ENCODE measurements at places on chromosomes 1 and 21.

DNA sequence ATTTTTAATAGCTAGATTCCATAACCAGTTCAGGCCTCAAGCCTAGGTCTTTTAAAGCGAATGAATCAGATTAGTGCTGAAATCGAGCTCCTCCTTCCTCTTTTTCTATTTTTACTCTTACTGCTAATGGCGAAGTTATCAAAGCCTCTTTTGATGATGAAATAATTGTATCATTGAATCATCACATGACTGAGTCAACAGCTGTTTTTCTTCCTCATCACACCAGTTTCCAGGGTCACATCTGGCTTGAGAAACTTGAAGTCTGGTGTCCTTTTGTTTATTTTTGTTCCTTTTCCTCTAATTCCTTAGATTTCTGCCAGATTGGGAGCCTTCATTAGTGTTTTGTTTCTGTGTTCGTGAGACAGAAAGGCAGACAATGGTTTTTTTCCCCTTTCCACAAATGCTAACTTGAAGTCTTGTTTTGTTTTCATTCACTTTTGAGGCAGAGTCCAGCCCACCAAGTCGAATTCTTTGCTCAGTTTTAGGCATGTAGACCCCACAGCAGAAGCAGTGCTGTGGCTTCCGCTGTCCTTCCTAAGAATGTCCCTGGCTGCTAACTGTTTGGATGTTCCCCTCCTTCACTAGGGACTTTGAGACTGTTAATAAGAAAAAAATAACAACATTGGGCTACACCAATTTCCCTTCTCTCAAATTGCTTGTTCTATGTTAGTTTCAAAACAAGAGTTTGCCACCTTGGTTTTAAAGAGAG, 51.9 kb upstream of the FMOD start:
- DNase-seq: no peak

GRCh38 chr1:59126366-59126765, 170.5 kb upstream of the FGGY start:
- DNase-seq: no peak

- no peak for DNase-seq
Measured at GRCh38 chr1:173507205-173507846, 30.2 kb downstream of the PRDX6 start.

DNA sequence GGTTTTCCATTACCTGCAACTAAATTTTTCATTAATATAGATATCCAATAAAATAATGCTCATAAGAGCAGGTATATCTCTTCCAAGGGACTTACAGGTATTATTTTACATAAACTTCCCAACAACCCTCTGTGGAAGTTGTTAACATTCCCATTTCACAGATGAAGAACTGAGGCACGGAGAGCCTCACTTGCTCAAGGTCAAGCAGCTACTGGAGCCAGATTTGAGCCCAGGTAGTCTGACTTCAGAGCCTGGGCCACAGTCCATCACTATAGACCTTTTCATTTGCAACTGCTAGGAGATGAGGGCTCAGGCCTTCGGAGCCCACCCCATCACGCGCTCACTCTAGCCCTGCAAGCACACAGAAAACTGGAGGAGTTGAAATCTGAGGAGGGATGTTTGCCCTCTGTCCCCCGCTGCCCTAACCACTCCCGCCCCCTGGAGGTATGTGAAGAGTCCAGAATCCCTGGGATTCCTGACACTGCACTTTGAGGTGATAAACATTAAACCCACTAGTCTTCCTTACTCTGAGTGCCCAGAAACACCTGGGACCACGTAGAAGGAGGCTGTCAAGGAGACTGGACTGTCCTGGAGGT, 11.7 kb upstream of the ALPL start:
- peak; percentile 69 for DNase-seq

- DNase-seq: no peak
Measured at GRCh38 chr1:199723250-199723956, 304.1 kb upstream of the NR5A2 start.

DNA sequence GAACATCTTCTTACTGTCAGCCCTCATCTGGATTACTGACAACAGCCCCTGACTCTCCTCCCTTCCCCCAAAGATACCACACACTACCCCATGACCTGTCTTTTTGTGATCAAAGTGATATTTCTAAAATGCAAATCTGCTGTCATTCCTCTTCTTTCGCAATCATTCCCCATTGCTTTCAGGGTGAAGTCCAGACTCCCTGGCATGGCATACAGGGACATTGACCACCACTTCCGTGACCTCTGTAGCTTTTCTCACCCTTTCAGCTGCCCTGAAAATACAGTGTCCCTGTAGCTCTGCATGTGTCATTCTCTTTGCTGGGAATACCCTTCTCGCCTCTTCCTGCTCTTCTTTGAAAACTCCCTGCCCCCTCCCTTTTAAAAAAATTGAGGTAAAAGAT, 4.1 kb downstream of the SERINC2 start:
- DNase-seq: no peak

DNA sequence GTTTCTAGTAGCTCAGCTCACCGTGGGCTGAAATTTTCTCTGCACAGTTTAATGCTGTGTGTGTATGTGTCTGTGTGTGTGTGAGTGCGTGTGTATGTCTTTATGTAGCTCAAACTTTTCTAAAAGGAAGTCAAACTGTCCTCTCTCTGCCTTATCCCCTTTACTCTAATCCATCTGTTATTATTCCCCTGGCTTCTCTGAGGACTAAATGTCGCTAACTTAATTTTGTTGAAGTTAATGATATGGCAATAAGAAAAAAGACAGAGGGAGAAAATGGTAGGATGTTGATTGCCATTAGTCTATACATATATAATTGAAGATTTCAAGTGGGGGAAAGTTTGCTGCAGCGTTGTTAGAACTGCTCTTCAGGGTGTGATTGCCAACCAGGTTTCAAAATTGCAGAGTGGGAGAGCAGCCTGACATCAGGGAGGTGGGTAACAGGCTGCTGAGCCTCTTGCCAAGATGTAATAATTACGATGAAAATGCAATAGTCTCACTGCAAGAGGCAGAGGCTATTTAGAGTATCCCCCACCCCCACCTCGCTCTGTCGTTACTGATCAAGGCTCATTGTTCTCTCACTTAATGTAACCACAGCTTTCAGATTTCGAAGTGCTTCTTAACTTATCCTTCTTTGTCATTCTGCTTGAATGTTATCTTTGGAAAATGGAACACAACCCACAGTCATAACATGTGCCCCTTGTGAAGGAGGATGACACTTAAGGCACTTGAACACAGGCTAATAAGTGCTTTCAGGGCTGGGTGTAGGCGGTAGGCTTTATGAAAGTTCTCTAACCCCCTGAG, 559.0 kb upstream of the PLXNA2 start:
- no peak for DNase-seq

- DNase-seq: no peak
Measured at GRCh38 chr1:221839782-221840395, 98.0 kb upstream of the DUSP10 start.

GRCh38 chr1:201313086-201313485, 29.8 kb downstream of the PKP1 start:
- no peak for DNase-seq

DNA sequence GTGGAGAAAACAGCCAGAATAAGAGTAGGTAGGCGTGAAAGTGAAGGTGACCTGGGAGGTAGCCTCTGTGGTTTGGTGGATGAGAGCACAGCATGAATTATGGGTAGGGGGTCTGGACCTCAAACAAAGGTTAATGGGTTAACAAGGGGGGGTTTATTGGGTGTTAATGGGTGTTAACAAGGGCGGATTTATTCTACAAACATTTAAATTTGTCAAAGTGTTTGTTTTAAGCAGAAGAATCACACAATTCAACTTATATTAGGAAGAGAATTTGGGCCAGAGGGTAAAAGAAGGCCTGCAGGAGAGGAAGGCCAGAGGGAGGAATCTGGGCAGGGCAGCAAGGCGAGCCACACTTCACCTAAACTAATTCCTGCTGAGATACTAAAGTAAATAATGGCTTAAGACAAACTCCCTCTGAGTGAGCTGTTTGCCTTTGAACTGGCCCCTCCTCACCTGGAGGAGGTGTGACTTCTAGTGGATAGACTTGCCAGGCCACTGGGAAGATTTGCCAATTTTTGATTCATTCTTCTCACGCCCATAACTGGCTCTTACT, 191.7 kb downstream of the GIPC2 start:
- no peak for DNase-seq

- DNase-seq: no peak
Measured at GRCh38 chr1:198623752-198624647, 14.8 kb upstream of the PTPRC start.

- DNase-seq: no peak
Measured at GRCh38 chr1:39434797-39435395, 56.5 kb upstream of the BMP8A start.

GRCh38 chr1:11458811-11459275, 20.1 kb upstream of the DISP3 start:
- no peak for DNase-seq

DNA sequence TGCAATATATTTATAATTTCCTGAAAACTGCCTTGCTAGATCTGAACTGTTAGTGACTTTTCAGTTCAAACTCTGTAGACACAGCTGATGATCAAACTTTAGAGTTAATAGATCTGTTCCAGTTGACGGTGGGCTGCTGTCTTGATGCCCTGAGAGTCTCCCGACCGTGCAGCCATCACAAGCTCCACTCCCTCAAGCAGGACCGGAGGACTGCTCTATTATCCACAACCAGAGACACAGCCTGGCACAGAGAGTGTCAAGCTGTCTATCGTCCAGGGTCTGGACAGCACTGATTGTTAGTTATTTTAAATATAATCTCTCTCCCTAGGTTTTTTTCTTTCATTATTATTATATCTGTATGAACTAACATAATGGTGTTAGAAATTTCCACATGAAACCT, 8.0 kb downstream of the CHODL start:
- no peak for DNase-seq

GRCh38 chr1:156241926-156242325, at the start of gene BGLAP:
Gene BGLAP, plus strand, starts transcription at chr1:156242184. Its CDS starts 48 bp downstream, at chr1:156242232.
- DNase-seq: no peak

GRCh38 chr1:42733415-42734200, 6.4 kb downstream of the CLDN19 start:
- DNase-seq: no peak

All from WTC11 (cell line).